Gastrocnemius medialis (tissue), 4 donors: ENCODE measurements at places on chromosomes 12 and 14. TPM values are rescaled to one million over a fixed set of nuclear protein-coding genes. Genes with fewer than 3 reads are reported as not detected.

SAMD15 gene
- total RNA-seq = not detected

- DNase-seq = no peak
Measured at GRCh38 chr12:53279888-53280498, 11.9 kb downstream of the ESPL1 start.

DNA sequence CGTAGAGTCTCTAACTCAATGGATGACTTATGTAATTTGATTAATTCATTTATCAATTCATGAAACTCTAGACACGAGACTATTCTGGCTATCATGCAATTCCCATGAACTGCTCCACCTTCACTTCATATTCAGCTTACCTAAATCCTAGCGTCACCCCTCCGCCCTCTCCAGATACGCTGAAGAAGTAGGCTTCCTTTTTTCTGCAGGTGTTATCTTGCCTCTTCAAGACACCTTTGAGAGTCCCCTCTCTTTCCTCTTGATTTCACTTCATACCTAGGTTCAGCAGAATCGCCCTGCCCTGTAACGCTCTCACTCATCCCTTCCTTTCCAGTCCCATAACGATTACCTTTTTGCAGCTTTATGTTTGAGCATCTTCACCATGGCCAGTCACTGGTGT lies 4.0 kb upstream of the RNASE4 start:
- DNase-seq = no peak

- DNase-seq = no peak
Measured at GRCh38 chr14:69351911-69352310, 46.2 kb downstream of the ERH start.
